Endothelial cell of umbilical vein (primary cell): ENCODE measurements at places on chromosomes 4 and X. TPM values are rescaled to one million over a fixed set of nuclear protein-coding genes. Genes with fewer than 3 reads are reported as not detected.

Gene MID1IP1
- polyA plus RNA-seq = 23.2 and 26.7 TPM in 2 replicates

Gene TEX13D
- polyA plus RNA-seq = not detected in 2 replicates

Gene TMPRSS11B
- polyA plus RNA-seq = not detected in 2 replicates

Gene SOX3
- polyA plus RNA-seq = not detected in 2 replicates

Gene MGARP
- 22.6 and 26.6 TPM in 2 replicates for polyA plus RNA-seq

Gene HPSE
- polyA plus RNA-seq = 3.5 and 3.7 TPM in 2 replicates

Gene ELOVL6
- 6.4 and 6.8 TPM in 2 replicates for polyA plus RNA-seq

Gene TBC1D9
- polyA plus RNA-seq = 21.7 and 22.7 TPM in 2 replicates

Gene DCK
- polyA plus RNA-seq = 3.7 and 4.8 TPM in 2 replicates

Gene IRS4
- 0.03 and 0.05 TPM in 2 replicates for polyA plus RNA-seq

Gene SH2D1A
- polyA plus RNA-seq = not detected in 2 replicates

Gene UGT2A1
- 0.04 and 0.11 TPM in 2 replicates for polyA plus RNA-seq

Gene NAAA
- polyA plus RNA-seq = 20.2 and 24.4 TPM in 2 replicates

Gene SLC4A4
- polyA plus RNA-seq = not detected in 2 replicates

GRCh38 chr4:176793060-176793605 lies 411 bp upstream of the VEGFC start:
- H3K27me3 ChIP-seq = no peaks in the 10 kb centered on the region
- no peaks in the 10 kb centered on the region for H3K36me3 ChIP-seq
- peak overlapping the region; percentile 54 for H3K27ac ChIP-seq
- peaks cover 34% of the 10 kb centered on the region for H3K4me1 ChIP-seq

DNA sequence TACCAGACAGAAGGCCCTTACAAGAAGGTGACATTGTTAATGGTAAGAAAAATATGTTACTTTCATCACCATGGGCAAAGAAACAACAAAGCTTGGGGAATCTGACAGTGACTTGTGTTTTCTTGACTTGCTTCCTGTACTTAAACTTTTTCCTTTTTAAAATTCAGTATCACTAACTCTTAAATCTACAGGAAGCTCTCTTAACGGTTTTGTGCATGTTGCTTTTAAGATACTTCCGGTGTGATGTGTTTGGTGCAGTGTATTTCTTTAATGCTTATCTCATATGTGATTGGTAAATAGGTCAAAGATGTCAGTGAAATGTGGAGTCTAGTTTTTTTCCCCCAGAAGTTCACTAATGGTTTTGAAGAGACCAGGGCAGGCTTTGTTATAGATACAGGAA lies 45.2 kb downstream of the ADH5 start:
- H3K27ac ChIP-seq = no peak overlapping the region
- peaks cover 3% of the 10 kb centered on the region for H3K36me3 ChIP-seq
- no peak overlapping the region for H3K4me3 ChIP-seq
- peak; percentile 3 for DNase-seq

DNA sequence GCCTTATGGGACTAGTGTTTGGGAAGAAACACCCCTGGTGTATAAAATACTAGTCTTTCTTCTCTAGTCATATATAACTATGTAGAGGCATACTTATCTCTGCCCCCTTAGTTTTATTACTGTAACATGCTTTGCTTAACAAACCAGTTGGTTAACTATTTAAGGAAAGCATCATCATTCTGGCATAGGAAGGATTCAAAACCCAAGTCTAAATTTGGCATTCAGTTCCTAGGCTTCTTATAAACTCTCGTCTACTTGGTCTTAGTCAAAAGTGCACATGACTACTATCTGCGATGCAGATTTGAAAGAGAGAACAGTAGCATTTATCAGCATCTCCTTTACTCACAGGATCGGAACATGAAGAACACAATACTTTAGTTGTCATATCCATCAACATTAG lies 111.3 kb downstream of the MFAP3L start:
- H3K36me3 ChIP-seq = no peaks in the 10 kb centered on the region
- H3K4me3 ChIP-seq = no peak overlapping the region
- no peaks in the 10 kb centered on the region for H3K4me1 ChIP-seq
- no peaks in the 10 kb centered on the region for H3K27me3 ChIP-seq

DNA sequence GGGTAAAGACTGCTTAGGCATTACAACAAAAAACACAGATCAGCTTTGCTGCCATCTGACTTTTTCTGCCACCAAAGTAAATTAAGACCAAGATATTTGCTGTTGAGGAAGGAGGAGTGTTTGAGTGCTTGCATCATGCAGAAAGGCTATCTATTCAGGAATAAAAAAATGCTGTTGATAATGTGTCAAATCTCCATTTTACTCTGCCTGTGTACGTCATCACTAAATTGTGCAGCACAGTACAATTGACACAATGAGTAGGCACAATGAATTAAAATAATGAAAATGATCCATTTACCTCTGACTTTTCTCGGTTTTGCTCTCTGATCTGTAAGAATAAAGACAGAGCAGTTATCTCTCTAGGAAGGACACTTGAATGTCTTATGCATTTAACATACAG lies 56.3 kb downstream of the NKX6-1 start:
- no peak for DNase-seq
- no peaks in the 10 kb centered on the region for H3K27me3 ChIP-seq
- H3K4me1 ChIP-seq = no peaks in the 10 kb centered on the region
- no peaks in the 10 kb centered on the region for H3K36me3 ChIP-seq
- H3K27ac ChIP-seq = no peak overlapping the region
- no peak overlapping the region for H3K4me3 ChIP-seq

- peak; percentile 68 for DNase-seq
- no peak overlapping the region for H3K27ac ChIP-seq
- no peak overlapping the region for H3K4me3 ChIP-seq
- no peaks in the 10 kb centered on the region for H3K36me3 ChIP-seq
- no peaks in the 10 kb centered on the region for H3K4me1 ChIP-seq
- H3K27me3 ChIP-seq = no peaks in the 10 kb centered on the region
Observed at GRCh38 chr4:169024762-169025161, 14.7 kb upstream of the CBR4 start.

GRCh38 chr4:568351-568652 lies 7.8 kb downstream of the TMEM271 start:
- no peak overlapping the region for H3K27ac ChIP-seq
- no peak for DNase-seq

GRCh38 chrX:10365532-10366265 lies 208.9 kb downstream of the CLCN4 start:
- H3K36me3 ChIP-seq = no peaks in the 10 kb centered on the region
- no peaks in the 10 kb centered on the region for H3K27me3 ChIP-seq
- DNase-seq = peak; percentile 31
- no peak overlapping the region for H3K27ac ChIP-seq
- H3K4me1 ChIP-seq = no peaks in the 10 kb centered on the region
- no peak overlapping the region for H3K4me3 ChIP-seq

GRCh38 chrX:30144971-30145731 lies 70.2 kb upstream of the MAGEB2 start:
- no peaks in the 10 kb centered on the region for H3K27me3 ChIP-seq
- no peak overlapping the region for H3K27ac ChIP-seq
- no peak overlapping the region for H3K4me3 ChIP-seq
- no peaks in the 10 kb centered on the region for H3K36me3 ChIP-seq
- H3K4me1 ChIP-seq = no peaks in the 10 kb centered on the region
- no peak for DNase-seq

DNA sequence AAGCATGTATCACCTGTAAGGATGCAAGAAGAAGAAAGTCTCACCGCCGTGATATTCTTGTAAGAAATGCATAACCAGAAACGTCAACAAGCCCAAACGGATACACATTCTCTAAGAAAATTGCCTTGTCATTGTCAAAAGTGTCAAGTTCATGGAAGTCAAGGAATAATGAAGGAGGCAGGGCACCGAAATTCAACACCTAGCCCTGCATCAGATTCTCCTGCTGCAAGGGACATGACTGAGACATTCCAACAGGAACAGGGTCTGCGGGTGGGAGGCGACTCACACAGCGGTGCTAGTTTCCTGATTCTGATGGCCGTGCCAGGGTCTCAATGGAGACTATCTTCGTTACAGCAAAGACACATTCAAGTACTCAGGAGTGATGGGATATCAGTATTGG lies 26.7 kb downstream of the IRF2 start:
- H3K27me3 ChIP-seq = no peaks in the 10 kb centered on the region
- H3K27ac ChIP-seq = no peak overlapping the region
- H3K4me3 ChIP-seq = no peak overlapping the region
- no peaks in the 10 kb centered on the region for H3K36me3 ChIP-seq
- peaks cover 14% of the 10 kb centered on the region for H3K4me1 ChIP-seq

GRCh38 chr4:188841523-188841922 lies 702.3 kb downstream of the TRIML1 start:
- H3K27me3 ChIP-seq = no peaks in the 10 kb centered on the region
- H3K4me3 ChIP-seq = no peak overlapping the region

DNA sequence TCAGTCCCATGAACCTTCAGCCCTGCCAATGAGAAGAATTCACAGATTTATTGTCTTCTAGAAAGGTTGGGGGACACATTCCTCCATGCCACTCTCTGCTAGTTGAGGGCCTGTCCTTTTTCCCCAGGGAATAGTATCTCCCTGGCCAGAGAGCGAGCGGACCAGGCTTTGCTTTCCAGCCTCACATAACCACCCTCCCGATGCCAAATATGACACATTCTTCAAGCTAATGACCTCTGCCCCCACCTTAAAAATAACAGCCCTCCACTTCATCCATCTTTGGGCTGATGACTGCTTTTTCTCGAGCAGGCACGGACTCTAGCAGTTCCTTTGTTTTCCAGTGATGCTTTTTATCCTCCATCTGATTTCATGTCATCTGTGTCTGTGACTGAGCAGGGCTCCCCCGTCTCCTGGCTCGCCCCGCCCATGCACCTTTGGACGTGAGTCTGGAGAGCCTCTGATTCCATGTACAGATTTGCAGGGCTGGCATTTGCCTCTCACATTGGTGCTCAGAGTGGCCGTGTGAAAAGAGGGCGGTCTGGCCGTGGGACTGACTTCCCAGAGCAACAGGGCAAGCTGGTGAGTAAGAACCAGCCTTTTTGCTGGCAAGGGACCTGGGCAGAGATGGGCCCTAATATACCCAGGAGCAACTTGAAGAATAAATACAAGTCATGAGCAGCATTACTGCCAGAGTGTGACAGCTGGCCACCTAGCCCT lies 279.8 kb downstream of the BCOR start:
- no peaks in the 10 kb centered on the region for H3K27me3 ChIP-seq
- H3K4me1 ChIP-seq = peaks cover 15% of the 10 kb centered on the region
- no peak for DNase-seq
- no peaks in the 10 kb centered on the region for H3K36me3 ChIP-seq

GRCh38 chr4:78776729-78777575 lies 802 bp downstream of the BMP2K start:
- H3K4me1 ChIP-seq = peaks cover 24% of the 10 kb centered on the region
- DNase-seq = peak; percentile 64
- peak overlapping the region; percentile 97 for H3K27ac ChIP-seq
- peak overlapping the region; percentile 99 for H3K4me3 ChIP-seq
- H3K27me3 ChIP-seq = no peaks in the 10 kb centered on the region

GRCh38 chrX:19904778-19905367 lies 17.5 kb upstream of the SH3KBP1 start:
- DNase-seq = peak; percentile 24
- no peak overlapping the region for H3K4me3 ChIP-seq
- no peaks in the 10 kb centered on the region for H3K36me3 ChIP-seq

DNA sequence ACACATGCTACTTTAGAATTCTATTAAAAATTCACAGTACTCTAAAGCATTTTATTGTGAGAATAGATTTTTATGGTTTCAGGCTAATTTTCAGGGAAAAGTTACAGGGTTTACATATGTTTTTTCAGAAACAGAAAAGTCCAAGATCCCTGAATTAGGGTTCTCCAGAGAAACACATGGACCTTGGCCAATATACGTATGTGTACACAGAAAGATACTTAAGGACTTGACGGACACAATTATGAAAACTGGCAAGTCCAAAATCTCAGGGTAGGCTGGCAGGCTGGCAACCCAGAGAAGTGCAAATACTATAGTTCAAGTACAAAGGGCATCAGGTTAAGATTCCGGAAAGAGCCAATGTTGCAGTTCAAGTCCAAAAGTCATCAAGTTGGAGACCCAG lies 1897.8 kb upstream of the PCDH10 start:
- H3K36me3 ChIP-seq = no peaks in the 10 kb centered on the region
- no peak overlapping the region for H3K4me3 ChIP-seq

DNA sequence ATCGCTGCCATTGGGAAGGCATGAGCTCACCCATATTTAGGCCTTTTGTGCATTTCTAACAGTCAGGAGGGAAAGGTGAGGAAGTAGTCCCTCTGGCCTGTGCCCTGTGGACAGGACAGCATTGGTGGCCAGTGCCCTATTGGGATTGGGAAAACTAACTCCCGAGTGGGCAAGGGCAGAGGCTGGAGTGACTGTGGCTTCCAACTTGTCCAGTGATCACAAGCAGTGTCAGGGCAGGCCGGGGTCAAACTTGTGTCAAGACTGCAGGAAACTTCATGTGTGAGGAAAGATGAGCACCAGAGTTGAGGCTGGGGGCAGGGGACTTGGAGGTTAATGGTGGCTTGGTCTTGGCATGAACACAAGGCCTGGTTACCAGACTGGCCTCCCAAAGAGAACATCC lies 286.2 kb upstream of the FAM47C start:
- no peak overlapping the region for H3K27ac ChIP-seq
- H3K4me1 ChIP-seq = no peaks in the 10 kb centered on the region
- DNase-seq = no peak
- H3K36me3 ChIP-seq = no peaks in the 10 kb centered on the region

GRCh38 chr4:4356106-4357041 lies 30.5 kb upstream of the NSG1 start:
- no peak overlapping the region for H3K4me3 ChIP-seq
- no peaks in the 10 kb centered on the region for H3K4me1 ChIP-seq
- H3K27me3 ChIP-seq = peaks cover 4% of the 10 kb centered on the region
- H3K36me3 ChIP-seq = no peaks in the 10 kb centered on the region

- no peaks in the 10 kb centered on the region for H3K36me3 ChIP-seq
- DNase-seq = no peak
- no peaks in the 10 kb centered on the region for H3K27me3 ChIP-seq
Observed at GRCh38 chr4:92864096-92864495, 560.3 kb downstream of the GRID2 start.

DNA sequence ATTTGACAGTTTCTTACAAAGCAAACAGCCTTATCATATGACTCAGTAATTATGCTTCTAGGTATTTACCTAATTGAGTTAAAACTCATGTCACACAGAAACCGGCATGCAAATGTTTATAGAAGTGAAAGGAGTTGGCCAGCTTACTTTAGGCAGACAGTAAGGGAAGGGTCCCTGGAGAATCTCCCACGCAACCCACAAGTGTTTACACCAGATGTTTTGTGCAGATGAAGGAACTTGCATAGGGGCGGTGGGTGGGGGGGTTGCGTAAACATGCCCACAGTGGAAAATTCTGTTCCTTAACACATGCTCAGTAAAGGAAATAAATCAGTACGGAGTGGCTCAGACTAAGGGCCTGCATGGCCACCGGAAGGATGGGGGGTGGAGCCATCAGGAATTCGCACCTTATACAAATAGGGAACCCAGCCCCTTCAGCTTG lies 330.5 kb upstream of the AADAT start:
- H3K27ac ChIP-seq = no peak overlapping the region
- no peaks in the 10 kb centered on the region for H3K27me3 ChIP-seq
- no peaks in the 10 kb centered on the region for H3K36me3 ChIP-seq
- no peak overlapping the region for H3K4me3 ChIP-seq

DNA sequence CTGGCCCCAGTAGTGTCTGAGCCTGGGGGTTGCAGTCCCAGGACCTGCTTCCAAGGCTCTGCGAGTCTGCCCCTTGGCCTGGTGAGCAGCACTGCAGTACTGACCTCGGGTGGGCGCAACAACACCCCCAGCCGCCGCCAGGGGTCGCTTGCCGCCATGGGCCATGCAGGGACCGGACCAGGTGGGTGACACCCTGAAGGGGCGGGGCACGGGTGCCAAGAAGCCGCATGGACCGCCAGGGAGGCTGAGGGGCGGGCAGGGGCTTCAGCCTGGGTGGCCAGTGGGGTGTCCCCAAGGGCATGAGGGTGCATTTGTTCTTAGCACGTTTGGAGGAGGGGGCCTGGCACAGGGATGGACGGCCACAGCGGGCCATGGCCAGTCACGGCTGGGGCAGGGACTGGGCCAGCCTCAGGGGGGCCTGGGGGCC lies 25.0 kb downstream of the TACC3 start:
- no peak overlapping the region for H3K27ac ChIP-seq
- H3K36me3 ChIP-seq = peaks cover 2% of the 10 kb centered on the region
- H3K4me3 ChIP-seq = no peak overlapping the region
- peak; percentile 75 for DNase-seq
- no peaks in the 10 kb centered on the region for H3K27me3 ChIP-seq
